Adrenal gland (tissue), 19 donors: ENCODE measurements at places on chromosomes 4 and X. TPM values are rescaled to one million over a fixed set of nuclear protein-coding genes. Genes with fewer than 3 reads are reported as not detected.

Gene KLHL2
- 26.2 TPM for total RNA-seq

Gene DCUN1D4
- 83.2 TPM for total RNA-seq

DNA sequence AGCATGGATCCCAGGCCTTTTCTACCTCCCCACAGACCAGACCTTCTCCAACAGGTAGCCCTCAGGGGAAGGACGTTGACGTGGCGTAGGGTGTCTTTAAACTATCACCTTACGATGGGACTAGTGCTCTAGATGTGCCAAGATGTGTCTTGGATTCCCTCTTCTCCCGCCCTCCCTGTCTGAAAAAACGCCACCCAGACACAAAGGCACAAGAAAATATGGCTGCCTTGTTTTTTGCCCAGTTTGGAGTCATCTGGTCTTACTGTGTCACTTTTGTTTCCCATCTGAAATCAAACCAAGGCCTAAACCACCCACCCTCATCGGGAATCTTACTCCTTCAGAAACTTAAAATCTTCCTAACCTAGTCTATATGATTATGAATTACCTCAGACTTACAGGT is 235.4 kb downstream of the OR13H1 start:
- H3K4me1 ChIP-seq: no peaks in the 10 kb centered on the region
- no peaks in the 10 kb centered on the region for H3K36me3 ChIP-seq
- H3K4me3 ChIP-seq: no peak overlapping the region
- peaks cover 5% of the 10 kb centered on the region for H3K27me3 ChIP-seq

DNA sequence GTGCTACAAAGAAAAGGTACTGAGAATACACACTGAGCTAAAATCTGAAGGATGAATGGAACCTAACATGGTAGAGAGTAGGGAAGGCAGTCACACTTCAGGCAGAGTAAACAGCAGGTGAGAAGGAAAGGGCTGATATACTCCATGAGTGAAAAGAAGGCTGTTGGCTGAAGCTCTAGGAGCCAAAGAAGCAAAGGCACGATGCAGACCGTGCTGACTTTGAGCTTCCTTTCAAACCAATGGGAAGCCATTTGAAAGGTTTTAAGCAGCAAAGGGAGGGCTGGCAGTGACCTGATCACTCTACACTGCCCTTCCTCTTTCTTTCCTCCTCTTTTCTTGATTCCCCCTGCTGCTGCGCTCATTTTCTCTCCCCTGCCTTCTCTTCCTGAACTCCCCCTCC is 66.4 kb downstream of the TMEM154 start:
- DNase-seq: no peak
- H3K4me3 ChIP-seq: no peak overlapping the region
- H3K36me3 ChIP-seq: no peaks in the 10 kb centered on the region
- H3K27ac ChIP-seq: no peak overlapping the region

DNA sequence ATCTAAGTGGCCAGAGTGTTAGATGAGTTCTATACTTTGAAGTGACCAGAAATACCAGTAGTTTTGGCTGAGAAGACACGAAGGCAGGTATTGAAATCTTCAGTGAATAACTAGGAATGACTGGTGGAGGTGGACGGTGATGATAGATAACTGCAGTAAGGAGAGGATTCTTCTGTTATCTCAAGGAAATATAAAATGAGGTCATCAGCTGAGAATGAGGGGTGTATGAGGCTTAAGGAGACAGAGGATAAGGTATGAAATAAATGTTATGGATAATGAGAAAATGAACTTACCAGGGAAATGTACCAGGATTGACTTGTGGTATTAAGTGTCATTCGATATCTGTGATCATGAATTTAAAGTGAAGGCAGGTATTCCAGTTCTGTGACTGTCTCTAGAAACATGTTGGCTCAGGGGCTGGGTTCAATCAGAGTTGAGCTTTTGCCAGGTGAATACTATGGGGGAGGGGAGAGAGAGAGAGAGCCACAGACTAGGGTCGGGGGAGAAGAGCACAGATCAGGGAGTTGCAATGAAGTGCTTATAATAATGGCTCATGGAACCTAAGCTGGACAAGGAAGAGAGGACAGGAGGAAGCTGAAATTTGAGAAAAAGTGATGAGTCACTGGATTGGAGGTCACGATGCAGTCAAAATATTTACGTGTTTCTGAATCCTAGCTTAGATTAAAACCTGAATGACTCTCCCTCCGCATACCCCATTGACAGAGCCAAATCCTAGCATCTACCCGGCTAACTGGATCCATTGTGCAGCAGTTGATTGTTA is 37.5 kb upstream of the BRS3 start:
- H3K27me3 ChIP-seq: no peaks in the 10 kb centered on the region
- H3K36me3 ChIP-seq: no peaks in the 10 kb centered on the region
- no peak overlapping the region for H3K27ac ChIP-seq
- no peak overlapping the region for H3K4me3 ChIP-seq
- no peak for DNase-seq
- H3K4me1 ChIP-seq: no peaks in the 10 kb centered on the region

GRCh38 chrX:73913580-73913979 is 350.6 kb downstream of the CHIC1 start:
- peaks cover 19% of the 10 kb centered on the region for H3K27me3 ChIP-seq
- H3K36me3 ChIP-seq: no peaks in the 10 kb centered on the region
- no peak overlapping the region for H3K4me3 ChIP-seq
- peaks cover 6% of the 10 kb centered on the region for H3K4me1 ChIP-seq
- no peak for DNase-seq
- H3K27ac ChIP-seq: no peak overlapping the region
